ENCODE measurements at places on chromosomes 7 and 10.

DNA sequence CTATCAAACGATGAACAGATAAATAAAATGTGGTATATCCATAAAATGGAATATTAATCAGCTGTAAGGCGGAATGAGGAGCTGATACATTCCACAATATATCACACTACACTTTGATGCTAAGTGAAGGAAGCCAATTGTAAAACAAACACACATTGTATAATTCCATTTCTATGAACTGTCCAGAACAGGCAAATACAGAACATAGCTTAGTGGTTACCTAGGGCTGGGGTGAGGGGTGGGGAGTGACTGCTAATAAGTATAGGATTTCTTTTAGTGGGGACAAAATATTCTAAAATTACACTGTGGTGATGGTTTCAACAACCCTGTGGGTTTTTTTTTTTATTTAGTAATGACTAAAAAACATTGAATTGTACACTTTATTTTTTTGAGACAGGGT, 82.1 kb upstream of the SLC26A5 start:
- no peak for DNase-seq

- DNase-seq: no peak
Measured at GRCh38 chr10:71580415-71580814, 139.2 kb downstream of the C10orf105 start.

GRCh38 chr10:75019370-75019769, 92.1 kb upstream of the SAMD8 start:
- no peak for DNase-seq

GRCh38 chr10:11150879-11151415, 133.3 kb downstream of the CELF2 start:
- DNase-seq: no peak

DNA sequence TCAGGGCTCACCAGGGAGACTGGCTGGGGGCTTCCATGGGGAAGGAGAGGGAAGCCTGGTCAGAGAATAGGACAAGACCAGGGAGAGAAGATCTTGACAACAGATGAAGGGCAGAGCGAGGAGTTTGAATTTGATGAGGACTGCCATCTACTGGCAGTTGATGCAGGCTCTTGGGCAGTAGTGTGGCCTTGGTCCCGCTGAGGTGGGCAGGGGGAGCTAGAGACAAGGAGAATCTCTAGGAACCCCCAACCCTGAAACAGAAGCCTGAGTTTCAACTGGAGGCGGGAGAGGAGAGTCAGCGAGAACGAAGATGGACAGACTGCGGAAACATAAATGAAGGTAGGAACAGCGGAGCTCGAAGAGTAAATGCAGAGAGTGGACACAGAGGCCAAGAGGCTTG, 81.0 kb downstream of the PPP1R3C start:
- no peak for DNase-seq

DNA sequence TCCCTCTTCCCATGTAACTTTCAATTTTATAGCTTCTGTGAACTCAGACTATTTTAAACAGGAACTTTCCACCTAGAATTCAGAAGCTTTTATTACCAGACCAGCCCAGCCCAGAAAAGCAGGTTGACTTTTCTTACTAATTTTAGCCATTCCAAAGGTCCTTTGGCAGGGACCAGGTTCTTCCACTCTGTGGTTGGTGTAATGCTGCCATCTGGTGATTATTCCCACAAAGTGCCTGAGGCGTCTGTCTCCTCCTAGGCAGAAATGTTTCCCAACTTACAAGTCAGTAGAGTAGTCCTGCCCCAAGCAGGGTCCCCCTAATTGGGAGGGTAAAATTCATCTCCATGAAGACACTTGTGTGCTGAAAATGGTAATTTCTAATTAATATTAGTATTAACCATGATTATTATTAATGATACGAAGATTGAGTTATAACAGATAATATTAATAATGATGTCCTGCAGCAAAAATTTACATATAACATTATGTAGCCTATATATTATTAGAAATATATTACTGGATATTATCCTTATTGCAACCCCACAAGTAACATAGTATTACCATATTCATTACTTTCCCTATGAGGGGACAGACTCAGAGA, 53.0 kb upstream of the PPP1R17 start:
- no peak for DNase-seq

- DNase-seq: no peak
Measured at GRCh38 chr7:16669581-16669980, 23.6 kb downstream of the BZW2 start.
